NCI-H69 (cell line): ENCODE measurements at places on chromosomes 2 and 18.

- DNase-seq, result no peak
Observed at GRCh38 chr2:1505031-1505441, 91.8 kb downstream of the TPO start.

- peak; percentile 88 for DNase-seq
Observed at GRCh38 chr2:30165050-30165520, 18.3 kb downstream of the YPEL5 start.

DNA sequence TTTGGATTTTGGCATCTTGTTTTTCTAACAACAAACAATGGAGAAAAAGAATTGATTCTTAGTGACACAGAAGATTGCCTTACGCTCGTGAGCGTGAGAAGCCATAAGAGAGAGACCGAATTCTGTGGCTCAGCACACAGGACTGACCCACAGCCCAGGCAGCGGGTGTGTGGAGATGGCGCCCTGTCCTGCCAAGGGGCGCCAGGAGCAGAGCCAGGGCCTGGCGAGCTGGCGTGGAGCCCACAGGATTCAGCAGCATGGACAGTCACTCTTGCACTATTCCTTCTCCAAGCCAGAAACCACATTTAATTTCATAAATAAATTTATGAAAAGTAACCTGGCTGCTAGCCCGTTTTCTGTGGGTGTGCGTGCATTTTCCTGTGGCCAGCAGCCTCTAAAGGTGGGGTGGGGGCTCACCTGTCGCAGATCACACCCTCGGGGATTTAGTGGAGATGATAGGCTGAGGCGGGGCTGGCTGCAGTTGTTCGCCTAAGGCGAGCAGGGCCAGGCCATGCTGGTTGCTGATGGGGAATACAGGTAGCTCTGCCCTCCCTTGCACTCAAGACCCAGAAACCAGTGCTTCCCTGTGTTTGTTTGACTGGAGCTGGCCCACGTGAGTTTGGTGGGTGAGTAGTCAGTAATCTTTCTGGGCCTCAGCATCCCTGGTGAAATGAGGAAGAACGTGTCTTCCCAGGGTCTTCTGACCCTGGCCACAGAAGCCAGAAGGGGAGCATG is 46.2 kb downstream of the FAM168B start:
- DNase-seq, result no peak

DNA sequence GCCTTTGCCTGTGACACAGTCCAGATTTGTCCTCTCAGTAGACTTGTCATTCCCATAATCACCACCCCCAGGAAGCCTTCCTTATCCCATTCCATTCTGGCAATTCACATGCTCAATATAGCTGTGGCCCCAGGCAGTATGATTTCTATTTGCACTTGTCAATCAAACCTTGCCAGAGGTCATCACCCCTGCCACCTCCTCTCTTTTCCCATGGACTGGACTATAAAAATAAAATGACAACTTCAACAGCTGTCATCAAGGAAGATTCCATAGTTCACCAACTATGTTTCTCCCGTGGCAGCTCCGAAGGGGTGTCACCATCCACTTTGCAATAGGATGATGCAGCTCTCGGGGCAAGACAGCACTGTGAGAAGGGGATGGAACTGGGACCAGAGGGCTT is 255.7 kb downstream of the CELF4 start:
- no peak for DNase-seq

- no peak for DNase-seq
Observed at GRCh38 chr18:13330996-13331395, 112.4 kb downstream of the LDLRAD4 start.

- peak; percentile 25 for DNase-seq
Observed at GRCh38 chr2:188395903-188396689, 104.4 kb downstream of the GULP1 start.

GRCh38 chr2:50614056-50614455 is 417.9 kb downstream of the NRXN1 start:
- no peak for DNase-seq

- DNase-seq, result no peak
Observed at GRCh38 chr2:152033011-152033925, 65.6 kb downstream of the CACNB4 start.

DNA sequence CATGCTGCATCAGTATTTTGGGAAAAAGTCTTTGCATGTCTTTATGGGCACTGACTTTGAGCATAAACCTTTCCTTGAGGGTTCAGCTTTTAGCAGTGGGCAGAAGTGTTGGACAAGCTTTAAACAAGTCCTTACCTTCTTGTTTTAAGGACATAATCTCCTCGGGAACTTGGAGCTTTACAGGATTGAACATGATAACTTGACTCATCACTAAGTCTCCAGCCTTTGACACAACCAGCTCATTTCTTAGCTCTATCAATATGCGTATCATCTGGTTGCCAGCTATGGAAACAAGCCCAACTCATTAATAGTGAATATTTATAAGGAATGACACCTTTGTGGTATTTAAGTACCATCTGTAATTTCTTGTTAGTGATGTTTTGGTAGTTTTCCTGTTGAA is 21.0 kb upstream of the RAB27B start:
- no peak for DNase-seq

DNA sequence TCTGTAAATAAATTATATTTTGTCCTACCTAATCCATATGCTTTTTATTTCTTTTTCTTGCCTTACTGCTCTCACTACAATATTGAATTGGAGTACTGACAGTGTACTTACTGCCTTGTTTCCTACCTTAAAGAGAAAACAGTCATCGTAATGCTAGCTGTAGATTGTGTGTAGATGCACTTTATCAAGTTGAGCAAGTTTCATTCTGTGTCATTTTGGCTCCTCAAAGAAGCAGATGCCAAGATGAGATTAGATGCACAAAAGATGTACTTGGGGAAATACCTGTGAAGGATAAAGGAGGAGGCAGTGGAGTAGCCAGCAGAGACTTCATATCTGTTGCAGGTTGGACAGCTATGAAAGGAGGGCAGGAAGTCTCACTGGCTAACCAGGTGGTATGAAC is 145.5 kb downstream of the FTCDNL1 start:
- no peak for DNase-seq

DNA sequence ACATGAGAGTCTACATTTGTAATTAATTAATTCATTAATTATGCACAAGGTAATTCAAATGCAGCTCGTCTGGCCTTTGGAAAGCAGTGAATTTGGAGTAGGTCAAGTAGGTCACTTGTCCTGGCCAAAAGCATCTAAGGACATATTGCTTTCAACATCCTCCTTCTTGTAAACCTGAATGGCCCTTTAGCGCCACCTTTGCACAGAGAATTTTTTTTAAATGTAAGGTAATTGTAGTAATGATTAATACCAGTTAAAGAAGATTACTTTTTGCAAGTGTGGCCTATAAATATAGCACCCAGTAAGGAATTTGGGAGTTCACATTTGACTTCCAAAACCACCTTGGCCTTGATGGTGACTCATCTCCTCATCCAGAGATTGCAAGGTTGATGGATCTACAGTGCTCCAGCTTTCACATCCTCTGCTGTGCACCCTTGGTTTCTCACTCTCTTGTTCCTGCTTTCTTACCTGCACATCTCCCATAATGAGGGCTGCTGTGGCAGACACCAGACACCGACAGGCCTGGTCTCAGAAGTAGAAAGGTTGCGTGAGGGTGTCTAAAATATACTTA is 481.7 kb downstream of the TGIF1 start:
- DNase-seq, result no peak

- DNase-seq, result peak; percentile 46
Observed at GRCh38 chr2:24919037-24919505, 966 bp downstream of the ADCY3 start.

DNA sequence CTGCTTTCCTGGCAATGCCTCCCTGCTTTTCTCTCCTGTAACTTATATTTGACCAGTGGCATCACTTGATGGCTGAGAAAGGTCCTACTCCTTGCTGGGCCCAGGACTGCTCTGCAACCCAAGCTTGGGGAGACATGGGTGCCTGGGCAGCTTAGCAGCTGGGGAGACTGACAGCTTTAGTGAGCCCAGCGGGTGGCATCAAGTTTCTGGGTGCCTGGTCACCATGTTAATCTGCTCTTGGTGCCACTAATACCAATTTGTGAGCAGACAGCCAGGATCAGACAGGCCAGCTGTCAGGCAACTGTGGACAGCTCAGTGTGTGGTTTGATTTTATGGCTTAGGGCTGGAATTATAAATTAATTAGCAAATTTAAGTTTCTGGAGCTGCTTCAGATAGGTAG is 144.8 kb upstream of the GLI2 start:
- peak; percentile 17 for DNase-seq

DNA sequence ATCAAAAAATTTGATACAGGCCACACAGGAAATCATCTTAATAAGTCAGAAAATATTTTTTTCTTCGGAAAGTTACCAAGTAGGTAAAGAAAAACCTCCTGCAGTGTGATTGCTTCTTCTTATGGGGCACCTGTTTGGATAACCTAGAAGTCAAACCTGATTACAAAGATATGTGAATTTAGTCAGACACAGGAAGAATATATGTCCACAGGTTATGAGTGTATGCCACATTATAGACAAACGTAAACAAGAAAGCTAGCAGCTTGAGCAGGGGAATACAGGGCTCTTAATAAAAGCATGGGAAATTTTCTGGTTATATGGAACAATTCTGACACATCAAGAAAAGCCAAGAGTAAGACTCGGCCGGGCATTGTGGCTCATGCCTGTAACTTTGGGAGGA is 35.8 kb upstream of the MTCL1 start:
- DNase-seq, result no peak

DNA sequence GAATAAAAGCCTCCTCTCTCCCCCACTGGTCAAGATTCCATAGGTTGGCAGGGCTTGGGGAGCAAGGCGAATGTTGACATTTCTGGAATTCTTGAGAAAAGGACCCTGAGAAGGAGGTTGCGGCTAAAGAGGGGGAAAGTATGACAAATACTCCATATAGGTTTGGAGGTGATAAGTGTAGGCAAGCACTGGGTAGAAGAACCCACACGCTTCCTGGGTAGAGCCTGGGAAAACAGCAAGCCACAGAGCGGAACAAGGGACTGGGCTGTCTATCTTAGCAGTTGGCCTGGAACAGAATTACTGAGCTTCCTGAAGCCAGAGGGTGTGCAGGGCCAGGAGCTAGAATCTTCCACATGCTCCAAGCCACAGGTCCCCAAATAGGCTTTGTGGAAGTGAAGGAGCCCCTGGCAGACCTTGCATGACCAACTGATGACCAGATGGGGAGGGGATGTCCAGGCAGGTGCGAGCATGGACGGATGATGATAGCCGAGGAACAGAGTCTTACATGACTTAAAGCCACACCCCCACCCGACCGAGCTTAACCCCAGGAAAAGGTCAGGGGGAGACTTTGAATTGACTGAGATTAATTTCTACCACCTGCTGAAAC is 9.9 kb downstream of the PRKAG3 start:
- no peak for DNase-seq

DNA sequence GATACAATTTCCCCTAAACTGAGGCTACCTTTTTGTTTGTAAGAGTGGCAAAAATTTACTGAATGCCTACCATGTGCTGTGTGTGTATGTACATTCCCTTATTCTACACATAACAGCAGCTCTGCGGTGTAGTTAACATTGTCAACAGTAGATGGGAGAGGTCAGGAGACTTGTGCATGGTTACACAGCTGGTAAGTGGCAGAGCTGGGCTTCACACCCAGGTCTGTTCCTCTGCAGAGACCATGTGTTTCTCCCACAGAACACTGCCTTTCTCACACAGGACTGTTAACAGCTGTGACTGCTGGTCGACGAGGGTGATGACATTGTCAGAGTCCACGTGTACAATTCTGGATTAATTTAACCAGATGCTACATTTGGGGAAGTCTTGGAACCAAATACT is 49.1 kb downstream of the EML6 start:
- peak; percentile 18 for DNase-seq

GRCh38 chr18:78494204-78495085 is 485.2 kb upstream of the SALL3 start:
- no peak for DNase-seq

DNA sequence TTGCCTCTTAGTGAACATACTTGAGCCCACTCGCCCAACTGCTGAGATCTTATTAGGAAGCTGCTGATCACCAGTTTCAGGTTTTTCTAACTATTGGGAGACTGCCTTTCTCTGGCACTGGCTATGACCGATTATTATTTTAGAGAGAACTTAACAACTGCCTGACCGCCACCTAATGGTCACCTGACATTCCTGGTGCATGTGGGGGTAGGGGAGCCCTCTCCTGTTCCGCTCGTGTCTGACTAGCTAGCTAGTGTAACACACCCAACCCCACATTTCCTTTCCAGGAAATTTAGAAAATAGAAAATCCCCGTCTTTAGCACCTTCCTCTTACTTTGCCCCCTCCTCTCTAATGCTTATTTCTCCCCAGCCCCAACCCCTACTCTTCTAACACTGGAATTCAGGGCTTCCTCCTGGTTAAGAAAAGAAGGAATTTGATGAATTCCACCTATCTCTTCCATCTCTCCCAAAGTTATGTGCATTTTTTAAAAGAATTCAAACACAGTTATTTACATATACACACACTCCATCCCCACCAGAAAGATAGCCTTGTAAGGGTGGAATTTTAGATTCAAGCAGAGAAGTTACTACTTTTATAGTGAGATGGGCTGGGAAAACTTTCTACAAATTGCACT is 19.4 kb upstream of the DNER start:
- no peak for DNase-seq

- no peak for DNase-seq
Observed at GRCh38 chr18:7844418-7844817, 277.3 kb downstream of the PTPRM start.

- DNase-seq, result no peak
Observed at GRCh38 chr2:8469709-8470493, 212.0 kb upstream of the ID2 start.

DNA sequence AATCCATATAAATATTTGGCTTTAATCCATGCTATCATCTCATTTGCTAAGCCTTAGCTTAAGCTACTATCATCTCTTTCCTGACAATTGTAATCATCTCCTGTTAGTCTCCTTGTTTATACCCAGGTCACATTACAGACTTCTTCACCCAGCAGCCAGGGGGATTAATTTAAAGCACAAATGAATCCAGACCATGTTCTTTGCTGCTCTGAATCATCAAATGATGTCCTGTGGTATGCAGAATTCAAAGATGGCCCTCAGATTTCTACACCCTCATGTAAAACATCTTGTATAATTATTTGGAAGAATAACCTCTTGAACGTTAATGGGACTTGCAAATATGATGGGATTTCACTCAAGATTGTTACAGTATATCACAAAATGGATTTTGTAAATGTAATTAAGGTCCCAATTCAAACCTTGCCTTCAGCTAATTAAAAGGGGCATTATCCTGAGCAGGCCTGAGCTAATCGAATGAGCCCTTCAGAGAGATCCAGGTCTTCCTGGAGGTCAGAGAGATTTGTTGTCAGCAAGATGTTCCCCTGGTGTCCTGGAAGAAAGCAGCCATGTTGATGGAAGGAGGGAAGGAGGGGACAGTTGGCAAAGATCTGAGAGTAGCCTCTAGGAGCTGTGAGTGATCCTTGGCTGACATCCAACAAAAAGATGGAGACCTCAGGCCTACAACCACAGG is 241.1 kb upstream of the MMADHC start:
- peak; percentile 19 for DNase-seq

- DNase-seq, result no peak
Observed at GRCh38 chr18:78363556-78364387, 615.8 kb upstream of the SALL3 start.

DNA sequence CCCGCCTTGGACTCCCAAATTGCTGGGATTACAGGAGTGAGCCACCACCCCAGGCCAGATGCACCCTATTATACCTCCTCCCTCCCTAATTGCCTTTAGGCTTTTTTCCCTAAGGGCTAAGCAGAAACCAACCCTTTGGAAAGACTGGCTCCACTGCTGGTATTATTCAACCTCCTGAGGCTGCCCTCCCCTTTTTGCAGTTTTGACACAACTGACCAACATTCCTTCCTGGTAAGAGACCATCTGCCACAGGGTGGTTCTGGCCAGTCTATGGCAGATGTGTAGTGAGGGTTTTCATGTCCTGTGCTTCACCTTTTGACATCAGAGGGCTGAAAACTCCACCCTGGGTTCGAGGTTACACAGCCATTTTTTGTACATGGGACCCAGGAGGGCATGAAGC is 1785.3 kb upstream of the CELF4 start:
- peak; percentile 86 for DNase-seq
